Cerebellum (tissue), 4 donors: ENCODE measurements at places on chromosomes 4 and X. TPM values are rescaled to one million over a fixed set of nuclear protein-coding genes. Genes with fewer than 3 reads are reported as not detected.

Gene TKTL2
- 0.73 TPM for total RNA-seq

Gene FAM9C
- not detected for total RNA-seq

Gene TLR7
- total RNA-seq = 1.2 TPM

Gene TNMD
- total RNA-seq = not detected

Gene GLRB
- 21.6 TPM for total RNA-seq

Gene MAMLD1
- 5.3 TPM for total RNA-seq

Gene IBSP
- total RNA-seq = 0.27 TPM

Gene DOK7
- total RNA-seq = 0.54 TPM

Gene AASDH
- total RNA-seq = 24.0 TPM

Gene PAGE5
- not detected for total RNA-seq

Gene GSPT2
- total RNA-seq = 12.7 TPM

Gene NXF2
- not detected for total RNA-seq

Gene RTL9
- total RNA-seq = 0.82 TPM

Gene CABS1
- not detected for total RNA-seq

Gene ARHGEF9
- 55.4 TPM for total RNA-seq

Gene METAP1
- total RNA-seq = 24.9 TPM

Gene F9
- not detected for total RNA-seq

Gene ZNF182
- 6.5 TPM for total RNA-seq

Gene SOWAHD
- total RNA-seq = 0.91 TPM

Gene ODAPH
- total RNA-seq = not detected

Gene NSUN7
- total RNA-seq = 5.1 TPM

Gene ZIC3
- total RNA-seq = 28.3 TPM

Gene ZNF185
- 2.9 TPM for total RNA-seq

Gene PCDH11X
- total RNA-seq = 37.2 TPM

Gene BEX5
- 17.6 TPM for total RNA-seq

Gene MAGEA12
- not detected for total RNA-seq

Gene GLRA3
- total RNA-seq = 8.1 TPM

Gene GDI1
- total RNA-seq = 143 TPM

Gene JAKMIP1
- total RNA-seq = 10.7 TPM

Gene TRO
- total RNA-seq = 78.4 TPM

Gene EGF
- total RNA-seq = 0.45 TPM

Gene AKAP17A
- 13.5 TPM for total RNA-seq

Gene HTN3
- total RNA-seq = not detected

Gene CTAG2
- not detected for total RNA-seq

Gene AWAT2
- total RNA-seq = not detected

Gene AMBN
- total RNA-seq = not detected

Gene CT45A10
- total RNA-seq = not detected

Gene GAGE12F
- not detected for total RNA-seq

Gene MAGED4
- total RNA-seq = 55.0 TPM

Gene FRMD7
- not detected for total RNA-seq

Gene SYP
- 85.9 TPM for total RNA-seq

Gene ZFP92
- total RNA-seq = 1.5 TPM
